Liver (tissue), 10 donors: ENCODE measurements at places on chromosomes 11 and 22. TPM values are rescaled to one million over a fixed set of nuclear protein-coding genes. Genes with fewer than 3 reads are reported as not detected.
A peak's percentile ranks its signal among the peaks of the same experiment; 100 is the strongest.

DNA sequence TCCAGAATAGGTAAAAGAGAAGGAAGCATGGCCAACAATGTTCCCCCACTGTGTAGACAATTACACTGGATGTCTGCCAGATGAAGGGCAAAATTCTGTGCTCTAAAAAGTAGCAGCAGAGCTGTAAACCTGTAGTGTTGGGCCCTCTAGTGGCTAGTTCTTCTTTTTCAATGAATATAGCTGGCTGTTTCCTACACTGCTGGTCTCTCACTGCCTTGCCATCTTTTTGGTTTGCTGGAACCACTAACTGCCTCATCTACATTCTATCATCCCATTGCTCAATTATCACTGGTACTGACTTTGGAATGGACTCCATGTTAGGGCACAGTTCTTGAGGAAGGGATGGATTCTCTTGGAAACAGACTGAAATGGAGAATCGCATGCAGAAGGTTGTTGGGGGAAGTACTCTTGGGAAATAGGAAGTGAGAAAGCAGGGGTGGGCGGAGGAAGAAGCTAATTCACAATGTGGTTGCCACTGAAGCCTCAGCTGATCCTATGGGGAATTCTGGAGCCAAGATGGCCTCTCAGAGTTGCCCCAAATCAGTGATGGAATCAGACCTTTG lies 17.9 kb downstream of the KCNE3 start:
- H3K36me3 ChIP-seq: no peaks in the 10 kb centered on the region
- no peaks in the 10 kb centered on the region for H3K27me3 ChIP-seq
- no peak overlapping the region for H3K27ac ChIP-seq
- no peaks in the 10 kb centered on the region for H3K4me1 ChIP-seq
- no peak for DNase-seq

The TEF gene
- total RNA-seq: 16.2 TPM

- no peaks in the 10 kb centered on the region for H3K27me3 ChIP-seq
- H3K36me3 ChIP-seq: no peaks in the 10 kb centered on the region
- H3K4me3 ChIP-seq: no peak overlapping the region
- H3K4me1 ChIP-seq: no peaks in the 10 kb centered on the region
- no peak overlapping the region for H3K27ac ChIP-seq
- DNase-seq: no peak
Measured at GRCh38 chr11:35118906-35119305, 20.1 kb upstream of the CD44 start.

- no peaks in the 10 kb centered on the region for H3K36me3 ChIP-seq
- DNase-seq: peak; percentile 20
- no peaks in the 10 kb centered on the region for H3K4me1 ChIP-seq
- H3K27ac ChIP-seq: no peak overlapping the region
Measured at GRCh38 chr22:22857607-22858558, 29.7 kb upstream of the IGLL5 start.

The P2RY2 gene
- total RNA-seq: 3.7 TPM

The SERPIND1 gene
- total RNA-seq: 176 TPM

DNA sequence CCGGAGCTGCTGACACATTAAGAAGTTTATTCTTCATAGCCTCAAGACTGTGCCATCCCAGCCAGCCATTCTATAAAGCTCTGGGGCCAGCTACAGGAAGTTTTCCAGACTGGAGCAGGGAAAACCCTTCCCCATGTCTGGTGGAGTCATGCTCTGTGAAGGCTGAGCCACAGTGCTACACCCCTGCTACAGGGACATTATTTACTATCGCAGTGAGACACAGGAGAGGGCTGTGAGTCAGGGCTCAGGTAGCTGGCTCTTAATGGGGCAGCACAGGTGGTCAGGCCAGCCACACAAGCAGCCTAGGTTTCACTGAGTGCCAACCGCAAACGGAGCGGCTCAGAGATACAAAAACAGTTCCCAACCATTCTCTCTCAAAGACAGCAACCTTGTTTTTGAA lies 12.1 kb downstream of the HPS4 start:
- DNase-seq: no peak
- peaks cover 51% of the 10 kb centered on the region for H3K36me3 ChIP-seq
- no peak overlapping the region for H3K27ac ChIP-seq
- H3K4me3 ChIP-seq: no peak overlapping the region
- H3K4me1 ChIP-seq: no peaks in the 10 kb centered on the region

DNA sequence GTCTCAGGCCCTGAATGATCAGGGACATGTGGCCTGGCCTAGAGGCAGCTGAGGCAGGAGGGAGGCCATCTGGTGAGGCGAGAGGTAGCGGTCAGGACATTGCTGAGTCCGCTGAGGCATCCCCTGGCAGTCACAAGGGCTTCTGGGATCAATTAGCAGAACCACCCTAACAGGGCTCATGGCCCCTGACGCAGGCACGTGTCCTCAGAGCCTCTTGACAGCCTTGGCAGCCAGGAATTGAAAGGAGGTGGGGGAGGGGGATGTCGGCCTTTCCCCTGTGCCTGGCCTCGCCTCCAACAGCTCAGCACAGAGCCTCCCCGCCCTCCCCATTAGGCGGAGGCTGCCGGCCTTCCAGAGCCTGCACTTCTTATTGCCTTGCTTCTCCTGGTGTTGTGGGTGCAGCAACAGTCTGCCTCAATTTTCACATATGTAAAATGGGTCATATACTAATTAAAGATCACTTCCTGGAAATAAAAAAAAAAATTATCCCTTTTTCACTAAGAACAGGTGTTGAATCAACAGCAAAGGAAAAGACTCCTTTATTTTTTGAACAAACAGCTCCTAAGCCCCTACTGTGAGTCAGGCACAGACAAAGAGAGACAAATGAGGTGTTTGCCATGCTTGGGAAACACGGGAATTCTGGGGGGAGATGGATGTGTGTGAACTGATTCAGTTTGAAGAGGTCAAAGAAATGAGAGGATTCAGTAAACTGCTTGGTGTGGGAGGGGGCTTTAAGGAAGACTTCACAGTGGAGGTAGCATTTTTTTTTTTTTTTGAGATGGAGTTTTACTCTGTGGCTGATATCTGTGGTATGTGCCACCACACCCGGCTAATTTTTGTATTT lies 55.3 kb downstream of the NFAM1 start:
- H3K27me3 ChIP-seq: no peaks in the 10 kb centered on the region
- no peak overlapping the region for H3K4me3 ChIP-seq
- H3K27ac ChIP-seq: no peak overlapping the region
- DNase-seq: no peak
- H3K36me3 ChIP-seq: no peaks in the 10 kb centered on the region
- H3K4me1 ChIP-seq: no peaks in the 10 kb centered on the region

- DNase-seq: peak; percentile 51
- H3K27ac ChIP-seq: peak overlapping the region; percentile 54
- H3K36me3 ChIP-seq: no peaks in the 10 kb centered on the region
Measured at GRCh38 chr11:126088999-126089398, 26.3 kb upstream of the CDON start.

- H3K4me3 ChIP-seq: peak overlapping the region; percentile 45
- H3K4me1 ChIP-seq: peaks cover 58% of the 10 kb centered on the region
- peak overlapping the region; percentile 78 for H3K27ac ChIP-seq
- DNase-seq: peak; percentile 59
Measured at GRCh38 chr22:39242595-39243438, 2.0 kb downstream of the PDGFB start.

DNA sequence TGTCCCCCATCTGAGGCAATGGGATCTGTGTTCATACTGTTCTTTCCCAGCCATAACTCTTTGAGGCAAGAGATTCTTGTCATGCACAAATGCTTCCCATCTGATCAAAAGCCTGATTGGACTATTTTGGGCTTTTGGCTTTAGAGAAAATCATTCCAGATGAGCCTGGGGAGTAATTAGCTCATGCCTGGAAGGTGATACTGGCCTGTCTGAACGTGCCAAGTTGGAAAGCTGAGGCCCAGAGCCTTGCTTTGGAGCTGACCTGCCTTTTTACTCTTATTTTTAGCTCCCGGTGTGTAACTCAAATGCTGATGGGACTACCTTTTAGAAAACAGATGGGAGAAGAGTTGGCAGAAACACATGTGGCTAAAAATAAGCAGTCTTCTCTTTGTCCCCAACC lies 105.0 kb downstream of the DBX1 start:
- DNase-seq: no peak
- no peak overlapping the region for H3K27ac ChIP-seq
- H3K4me1 ChIP-seq: peaks cover 5% of the 10 kb centered on the region
- H3K4me3 ChIP-seq: no peak overlapping the region
- no peaks in the 10 kb centered on the region for H3K27me3 ChIP-seq

DNA sequence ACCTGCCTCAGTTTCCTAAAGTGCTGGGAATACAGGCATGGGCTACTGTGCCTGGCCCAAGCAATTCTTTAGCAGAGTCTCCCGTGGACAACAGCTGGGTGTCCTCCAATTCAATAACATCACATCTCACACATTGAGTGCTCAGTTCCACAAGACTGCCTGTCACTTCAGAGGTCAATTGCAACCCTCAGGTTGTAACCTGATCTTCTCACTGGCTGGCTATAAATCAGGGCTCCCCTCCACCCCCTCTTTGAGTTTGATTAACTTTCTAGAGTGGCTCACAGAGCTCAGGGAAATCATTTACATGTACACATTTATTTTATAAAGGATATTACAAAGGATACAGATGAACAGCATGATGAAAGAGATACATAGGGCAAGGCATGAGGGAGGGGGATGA lies 68.1 kb downstream of the MCHR1 start:
- no peak for DNase-seq
- no peaks in the 10 kb centered on the region for H3K4me1 ChIP-seq
- H3K27me3 ChIP-seq: no peaks in the 10 kb centered on the region
- H3K36me3 ChIP-seq: no peaks in the 10 kb centered on the region
- H3K27ac ChIP-seq: no peak overlapping the region

The MS4A3 gene
- total RNA-seq: 0.08 TPM

DNA sequence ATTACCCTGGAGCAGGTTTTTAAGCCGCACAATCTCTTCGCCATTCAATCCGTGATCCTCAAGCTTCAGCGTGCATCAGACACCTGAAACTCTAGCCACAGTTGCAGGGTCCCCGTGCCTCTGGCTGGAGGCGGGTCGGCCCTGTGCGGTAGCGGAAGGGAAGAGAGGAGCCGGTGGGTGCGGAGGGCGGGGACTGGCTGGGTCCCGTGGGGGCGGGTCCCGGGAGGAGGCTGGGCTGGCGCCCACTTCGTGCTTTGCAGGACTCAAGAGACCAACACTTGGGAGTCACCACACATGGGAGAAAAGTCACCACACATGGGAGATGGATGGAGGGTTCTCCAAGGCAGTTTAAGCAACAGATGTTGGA lies 772 bp downstream of the C22orf15 start:
- no peak overlapping the region for H3K4me3 ChIP-seq
- H3K4me1 ChIP-seq: peaks cover 23% of the 10 kb centered on the region
- peaks cover 4% of the 10 kb centered on the region for H3K36me3 ChIP-seq

DNA sequence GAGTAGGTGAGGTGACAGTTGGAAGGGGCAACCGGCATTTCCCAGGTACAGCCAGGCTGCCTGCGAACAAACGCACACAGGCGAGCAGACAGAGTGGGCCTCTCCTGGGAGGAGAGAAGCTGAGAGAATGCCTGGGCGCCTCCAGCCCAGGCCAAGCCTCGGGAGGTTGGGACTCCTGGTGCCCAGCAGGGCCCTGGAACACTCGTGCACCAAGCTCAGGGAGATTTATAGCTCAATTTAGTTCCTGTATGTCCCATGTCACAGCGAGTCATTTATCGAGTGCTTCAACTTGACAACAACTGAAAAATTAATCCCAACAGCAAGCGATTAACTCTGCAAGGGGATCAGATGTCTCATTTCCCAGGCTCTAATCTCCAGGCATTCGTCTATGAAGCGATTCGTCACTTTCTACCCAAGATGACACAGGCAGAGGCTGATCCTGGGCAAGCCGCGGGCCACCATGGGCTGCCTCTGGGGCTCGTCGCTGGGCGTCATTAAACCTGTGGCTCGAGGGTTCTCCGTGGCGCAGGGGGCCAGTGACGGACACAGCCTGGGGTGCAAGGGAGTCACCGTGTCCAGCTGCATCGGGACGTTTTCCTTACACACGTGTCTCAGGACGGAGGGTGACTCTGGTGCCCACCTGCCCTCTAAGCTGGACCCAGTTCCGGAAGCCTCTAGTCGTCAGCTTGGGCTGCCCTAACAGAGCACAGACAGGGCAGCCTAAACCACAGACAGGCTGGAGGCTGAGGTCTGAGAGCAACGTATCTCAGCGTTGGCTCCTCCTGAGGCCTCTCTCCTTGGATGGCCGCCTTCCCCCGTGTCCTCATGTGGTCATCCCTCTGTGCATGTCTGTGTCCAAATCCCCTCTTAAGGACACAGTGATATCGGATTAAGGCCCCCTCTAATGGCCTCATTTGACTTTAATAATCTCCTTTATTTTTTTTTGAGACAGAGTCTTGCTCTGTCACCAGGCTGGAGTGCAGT lies 154.1 kb downstream of the CTTN start:
- H3K36me3 ChIP-seq: no peaks in the 10 kb centered on the region
- no peak overlapping the region for H3K27ac ChIP-seq
- H3K27me3 ChIP-seq: no peaks in the 10 kb centered on the region
- no peak for DNase-seq

DNA sequence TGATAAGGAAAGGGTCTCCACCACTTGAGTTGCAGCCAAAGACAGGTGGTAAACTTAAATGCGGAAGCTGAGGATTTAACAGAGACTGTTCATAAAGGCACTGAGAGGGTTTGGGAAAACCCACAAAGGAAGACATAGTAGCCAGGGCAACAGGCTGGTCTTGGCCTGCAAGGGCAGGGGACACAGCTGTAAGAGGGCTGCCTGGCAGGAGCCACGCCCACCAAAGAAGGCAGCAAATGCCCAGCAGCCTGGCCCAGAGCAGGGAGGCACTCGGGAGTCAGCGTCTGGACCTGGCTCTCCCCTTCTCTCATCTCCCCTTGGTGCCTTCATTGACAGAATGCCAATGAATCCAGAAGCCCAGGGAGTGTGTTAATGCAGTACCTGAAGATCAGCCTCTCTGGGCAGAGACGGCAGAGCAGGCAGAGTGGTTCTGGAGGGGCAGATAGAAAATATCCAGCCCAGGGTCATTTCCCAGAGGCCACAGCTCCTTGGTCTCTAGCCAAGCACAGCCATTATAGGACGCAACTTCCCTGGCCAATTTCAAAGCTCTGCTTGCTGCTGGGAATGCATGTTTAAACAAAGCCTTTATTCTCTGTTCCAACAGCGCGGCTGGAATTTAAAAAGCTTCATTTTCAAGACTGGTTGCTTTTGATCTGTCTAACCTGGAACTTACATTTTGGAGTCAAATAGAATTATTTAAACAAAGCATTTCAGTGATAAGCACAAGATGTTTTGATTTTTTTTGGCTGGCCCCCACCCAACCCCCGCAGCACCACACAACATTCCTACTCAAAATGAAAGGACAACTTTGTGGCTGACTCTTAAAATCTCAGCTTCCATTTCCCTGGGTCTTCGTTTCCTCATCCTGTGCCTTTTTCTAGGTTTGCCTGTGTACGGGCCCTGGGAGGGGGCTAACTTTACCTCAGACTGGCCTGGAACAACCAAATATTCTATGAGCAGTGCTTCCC lies 125.6 kb upstream of the LMO1 start:
- no peaks in the 10 kb centered on the region for H3K27me3 ChIP-seq
- DNase-seq: no peak
- no peak overlapping the region for H3K27ac ChIP-seq
- no peaks in the 10 kb centered on the region for H3K4me1 ChIP-seq
- H3K4me3 ChIP-seq: no peak overlapping the region

The MOB2 gene
- total RNA-seq: 14.2 TPM
